Activated T-cell treated with anti-CD3 and anti-CD28 coated beads for 1 hour (primary cell): ENCODE measurements at places on chromosomes 11 and 22.

GRCh38 chr11:29320196-29320595, 696.6 kb downstream of the KCNA4 start:
- DNase-seq = no peak

GRCh38 chr11:47691979-47692378, 23.2 kb downstream of the AGBL2 start:
- DNase-seq = no peak

- no peak for DNase-seq
Measured at GRCh38 chr11:112538534-112539280, 278.0 kb upstream of the PLET1 start.

GRCh38 chr11:70510571-70510970, 112.2 kb downstream of the CTTN start:
- no peak for DNase-seq

- no peak for DNase-seq
Measured at GRCh38 chr22:38872831-38873248, 824 bp upstream of the CBX6 start.

GRCh38 chr22:37894939-37895670, 11.0 kb upstream of the MICALL1 start:
- no peak for DNase-seq

DNA sequence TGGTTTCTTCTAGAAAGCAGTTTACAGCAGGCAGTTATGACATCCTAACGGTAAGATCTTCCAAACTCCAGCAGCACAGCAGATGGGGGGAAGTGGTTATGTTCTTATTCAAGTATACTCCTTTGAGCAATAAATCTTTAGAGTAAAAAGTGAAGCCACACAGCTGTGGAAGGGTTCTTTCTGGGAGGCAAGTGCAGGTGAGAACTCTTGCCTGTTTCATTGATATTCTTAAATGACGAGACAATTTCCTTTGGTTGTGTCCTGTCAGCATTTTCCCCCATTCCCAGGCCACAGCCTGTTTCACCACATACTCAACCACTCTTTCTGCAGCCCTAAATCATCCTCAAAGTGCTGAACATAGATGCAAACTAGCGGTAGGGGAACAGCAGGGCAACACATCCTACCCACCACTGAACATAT, 207.3 kb upstream of the MTNR1B start:
- DNase-seq = no peak

DNA sequence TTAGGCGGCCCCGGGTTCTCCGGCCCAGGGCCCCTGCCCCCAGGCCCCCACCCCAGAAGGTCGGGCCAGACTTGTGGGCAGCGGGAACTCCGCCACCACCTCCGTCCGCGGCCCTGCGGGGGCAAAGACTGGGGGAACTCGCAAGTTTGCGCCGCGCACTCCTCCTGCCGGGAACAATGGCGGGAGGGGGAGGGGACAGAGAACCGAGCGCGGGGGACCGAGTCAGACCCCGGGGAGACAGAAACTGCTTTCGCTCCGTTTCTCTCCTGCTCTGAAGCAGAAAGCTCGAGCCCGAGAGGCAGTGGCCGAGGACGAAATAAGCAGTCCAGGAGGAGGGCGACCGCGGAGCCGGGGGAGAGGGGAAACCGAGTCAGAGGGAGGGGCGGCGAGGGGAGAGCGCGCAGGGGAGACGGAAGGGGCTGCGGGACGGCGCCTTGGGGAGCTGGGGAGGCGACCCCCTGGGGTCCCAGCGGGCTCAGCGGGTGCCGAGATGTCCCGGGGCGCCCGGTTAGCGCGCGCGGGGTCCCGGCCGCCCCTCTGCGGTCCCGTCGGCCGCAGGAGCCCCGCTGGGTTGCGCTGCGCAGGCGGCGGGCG, 555 bp downstream of the TP53I11 start:
- DNase-seq = peak; percentile 14

DNA sequence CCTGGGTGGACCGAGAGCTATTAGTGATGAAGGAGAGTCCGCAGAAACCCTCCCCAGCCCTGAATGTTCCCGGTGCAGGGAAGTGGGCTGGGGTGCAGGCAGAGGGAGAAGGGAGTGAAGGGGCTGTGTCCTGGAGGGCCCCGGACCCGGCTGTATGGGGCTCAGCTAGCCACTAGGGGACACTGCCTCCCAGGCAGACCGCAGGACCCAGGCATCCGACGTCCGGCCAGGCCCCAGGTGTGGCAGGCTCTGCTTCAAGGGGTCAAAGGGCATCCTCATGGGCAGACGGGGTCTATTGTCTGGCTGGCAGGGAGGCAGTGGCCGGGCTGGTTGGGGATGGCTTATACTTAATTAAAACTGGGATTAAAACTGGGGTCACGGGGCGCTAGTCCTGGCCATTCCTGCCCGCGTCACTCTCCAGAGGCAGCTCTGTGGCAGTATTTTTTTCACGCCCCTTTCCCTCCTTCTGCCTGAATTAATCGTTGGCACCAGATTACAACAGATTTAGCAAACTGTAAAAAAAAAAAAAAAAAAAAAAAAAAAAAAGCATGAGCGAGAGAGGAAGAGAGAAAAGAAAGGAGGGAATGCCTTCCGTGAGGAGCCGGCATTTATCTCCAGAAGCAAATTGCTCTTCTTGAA, 5.1 kb downstream of the FLRT1 start:
- no peak for DNase-seq

GRCh38 chr22:17917490-17917983, 106.8 kb downstream of the MICAL3 start:
- DNase-seq = no peak

DNA sequence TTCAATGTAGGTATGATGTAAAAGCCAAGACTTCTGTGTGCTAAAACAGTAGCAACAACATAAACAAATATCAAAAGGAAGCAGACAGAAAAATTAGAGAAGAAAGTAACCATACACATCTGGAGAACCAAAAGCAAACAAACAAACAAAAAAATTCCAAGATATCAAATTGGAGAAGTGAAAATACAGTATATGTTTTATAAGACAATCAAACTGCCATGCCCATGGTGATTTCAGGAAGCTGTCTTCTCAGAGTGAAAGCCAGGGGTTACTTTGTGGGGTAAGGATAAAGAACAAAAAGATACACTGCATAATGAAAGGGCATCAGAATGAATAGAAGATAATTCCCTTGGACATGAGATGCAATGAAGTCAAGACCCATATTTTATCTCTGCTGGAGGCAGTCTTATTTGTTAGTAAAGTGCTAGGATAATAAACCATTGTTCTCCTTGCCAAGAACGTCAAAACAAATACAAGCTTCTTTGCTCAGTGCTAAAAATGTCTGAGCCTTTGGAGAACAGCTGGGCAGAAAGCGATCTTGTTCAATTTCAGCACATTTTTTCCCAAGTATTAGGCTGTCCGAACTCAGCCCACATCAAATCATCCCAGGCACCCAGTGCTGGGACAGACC, 38.1 kb upstream of the LDLRAD3 start:
- DNase-seq = no peak

DNA sequence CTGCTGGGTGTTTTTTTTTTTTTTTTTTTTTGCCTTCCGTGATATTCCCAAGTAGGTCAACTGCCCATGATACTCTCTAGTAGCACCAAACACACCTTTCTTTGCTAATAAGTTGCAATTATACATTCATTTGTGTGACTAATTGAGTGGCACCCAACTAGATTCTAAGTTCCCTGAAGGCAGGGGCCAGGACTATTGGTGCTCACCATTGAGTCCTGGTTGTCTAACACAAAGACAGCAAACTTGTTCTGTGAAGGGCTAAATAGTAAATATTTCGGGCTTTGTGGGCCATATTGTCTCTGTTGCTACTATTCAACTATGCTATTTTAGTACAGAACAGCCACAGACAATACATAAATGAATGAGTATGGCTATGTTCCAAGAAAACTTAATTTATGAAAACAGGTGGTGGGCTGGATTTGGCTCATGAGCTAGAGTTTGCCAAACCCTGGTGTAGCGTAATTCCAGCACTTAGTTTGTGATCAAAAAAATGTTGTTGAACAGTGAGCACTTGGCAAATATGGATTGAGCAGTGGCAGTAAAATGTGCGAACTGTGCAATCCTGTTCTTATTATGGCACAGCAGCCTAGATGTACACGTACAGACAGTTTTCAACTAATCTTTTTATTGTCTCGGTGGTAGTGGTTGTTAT, 11.3 kb downstream of the ENDOD1 start:
- no peak for DNase-seq

DNA sequence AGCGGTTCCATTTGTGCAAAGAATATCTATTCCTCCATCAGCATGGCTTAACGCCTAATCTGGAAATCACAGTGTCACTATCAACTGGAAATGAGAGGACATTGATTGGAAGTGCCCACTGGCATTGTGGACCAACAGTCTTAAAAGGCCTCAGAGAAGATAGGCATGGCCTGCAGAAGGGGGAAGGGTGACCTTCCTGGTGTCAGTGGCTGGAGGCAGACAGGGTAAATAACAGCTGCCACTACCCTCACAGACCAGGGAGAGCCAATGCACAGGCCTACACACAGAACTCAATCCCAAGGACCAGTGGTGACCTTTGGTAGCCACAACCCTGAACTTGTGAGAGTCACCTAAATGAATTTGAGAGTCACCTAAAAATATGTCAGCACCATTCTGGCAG, 36.0 kb downstream of the DDIAS start:
- no peak for DNase-seq

DNA sequence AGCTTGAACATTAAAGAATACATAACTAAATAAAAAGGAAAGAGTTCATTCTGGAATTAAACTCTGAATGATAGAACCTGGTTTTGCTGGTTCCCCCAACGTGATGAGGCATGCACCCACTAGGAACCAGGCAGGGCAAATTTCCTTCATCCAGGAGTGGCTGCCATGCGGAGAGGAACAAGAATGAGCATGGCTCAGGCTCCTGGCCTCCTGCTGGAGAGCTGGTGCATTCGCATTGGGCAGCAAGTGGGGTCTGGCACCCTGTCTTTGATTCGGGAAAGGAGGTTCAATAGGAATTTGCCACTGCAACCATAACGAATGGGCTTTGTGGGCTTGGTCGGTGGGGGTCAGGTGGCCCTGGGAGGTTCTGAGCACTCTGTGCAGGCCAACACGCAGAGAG, 169.8 kb upstream of the TENM4 start:
- no peak for DNase-seq

GRCh38 chr22:29820961-29821290, 17.1 kb downstream of the ASCC2 start:
- no peak for DNase-seq

DNA sequence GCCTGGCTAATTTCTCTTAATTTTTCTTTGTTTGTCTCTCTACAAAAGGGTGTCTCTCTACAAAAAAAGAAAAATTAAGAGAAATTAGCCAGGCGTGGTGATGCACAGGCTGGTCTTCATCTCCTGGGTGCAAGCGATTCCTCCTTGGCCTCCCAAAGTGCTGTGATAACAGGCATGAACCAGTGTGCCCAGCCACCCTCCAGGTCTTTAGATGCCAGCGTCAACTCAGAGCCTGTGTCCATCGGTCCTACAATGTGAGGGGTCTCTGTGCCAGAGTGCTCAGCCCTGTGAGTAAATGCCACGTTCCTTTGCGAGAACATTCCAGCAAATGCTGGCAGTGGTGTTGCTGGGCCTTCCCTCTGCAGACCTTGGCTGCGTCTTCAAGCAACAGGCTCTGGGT, 62.7 kb downstream of the IGF2 start:
- DNase-seq = no peak

GRCh38 chr22:42905702-42906183, 48.7 kb upstream of the ARFGAP3 start:
- no peak for DNase-seq

DNA sequence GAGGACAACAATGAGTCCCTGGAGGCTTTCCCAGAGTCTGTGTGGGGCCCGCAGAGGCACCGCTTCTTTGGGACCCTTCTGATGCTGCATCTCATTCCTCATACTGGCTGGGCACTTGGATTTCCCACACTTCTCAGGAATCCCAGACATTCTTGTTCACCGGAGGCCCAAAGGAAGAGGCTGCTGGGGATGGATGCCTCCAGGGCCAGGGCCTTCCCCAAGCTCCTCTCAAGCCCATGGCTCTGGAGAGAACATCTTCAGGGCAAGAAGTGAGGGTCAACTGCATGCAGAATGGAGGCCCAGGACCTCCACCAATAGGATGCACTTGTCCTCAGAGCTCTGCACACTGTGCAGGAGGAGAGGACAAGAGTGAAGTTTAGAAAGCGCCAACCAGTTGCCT, 34.6 kb downstream of the DKK3 start:
- no peak for DNase-seq

DNA sequence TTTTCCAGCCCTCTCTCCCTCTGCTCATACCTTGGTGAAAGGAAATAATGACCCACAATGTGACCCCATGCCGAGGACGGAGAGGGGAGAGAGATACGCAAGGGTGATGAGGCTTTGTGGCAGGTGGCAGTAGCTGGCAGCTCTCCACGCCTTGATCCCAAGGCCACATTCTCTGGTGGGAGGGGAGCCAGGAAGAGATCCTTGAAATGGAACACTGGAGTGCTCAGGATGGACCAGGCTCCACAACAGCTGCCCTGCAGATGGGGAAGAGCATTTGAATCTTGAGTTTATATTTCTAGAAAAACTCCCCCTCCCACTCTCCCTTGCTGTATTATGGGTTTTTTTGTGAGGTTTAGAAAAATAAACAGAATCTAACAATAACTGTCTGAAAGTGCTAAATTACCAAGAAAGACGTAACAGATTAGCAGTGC, 61.6 kb upstream of the CDON start:
- no peak for DNase-seq

- DNase-seq = no peak
Measured at GRCh38 chr11:77316733-77317342, 15.4 kb upstream of the GDPD4 start.

DNA sequence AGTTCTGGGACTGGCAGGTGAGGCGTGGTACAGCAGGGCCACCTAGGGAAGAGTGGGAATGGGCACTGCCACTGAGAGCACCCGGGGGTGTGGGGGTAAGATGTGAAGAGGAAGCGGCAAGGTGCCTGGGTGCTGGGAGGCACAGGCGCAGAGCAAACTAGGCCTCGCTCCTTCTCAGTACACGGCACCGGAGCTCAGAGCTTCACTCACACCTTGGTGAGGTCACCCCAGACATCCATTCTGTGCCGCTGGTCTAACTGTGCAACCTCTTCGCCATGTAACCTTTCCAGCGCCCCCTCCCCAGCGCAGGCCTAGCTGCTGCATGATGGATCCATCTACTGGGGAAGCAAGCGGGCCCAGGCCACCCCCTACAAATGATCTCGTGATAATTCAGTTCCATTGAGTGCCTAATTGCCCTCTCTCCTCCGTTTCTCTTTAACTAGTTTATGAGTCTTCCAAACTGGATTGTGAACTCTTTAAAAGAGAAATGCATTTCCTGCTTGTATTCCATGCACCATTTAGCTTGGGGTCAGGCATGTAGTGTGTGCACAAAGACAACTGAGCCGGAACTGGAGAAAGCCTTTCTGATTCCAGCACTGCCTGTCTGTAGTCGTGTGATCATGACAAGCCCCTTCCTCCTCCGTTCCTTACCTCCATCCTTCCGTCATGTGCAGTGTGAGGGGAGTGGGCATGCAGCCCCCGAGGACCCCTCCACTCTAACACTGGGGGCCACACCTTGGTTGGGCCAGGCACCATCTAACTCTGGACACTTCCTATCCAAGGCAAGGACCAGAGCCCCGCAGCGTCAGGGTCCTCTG, 1475.2 kb downstream of the TBC1D22A start:
- DNase-seq = no peak

- no peak for DNase-seq
Measured at GRCh38 chr11:11983427-11983826, 25.0 kb downstream of the DKK3 start.

GRCh38 chr11:96235751-96236150, 107.2 kb downstream of the MAML2 start:
- no peak for DNase-seq

GRCh38 chr11:88179971-88180629, 4.9 kb upstream of the RAB38 start:
- no peak for DNase-seq
